ENCODE measurements at places on chromosomes 13 and 19.

DNA sequence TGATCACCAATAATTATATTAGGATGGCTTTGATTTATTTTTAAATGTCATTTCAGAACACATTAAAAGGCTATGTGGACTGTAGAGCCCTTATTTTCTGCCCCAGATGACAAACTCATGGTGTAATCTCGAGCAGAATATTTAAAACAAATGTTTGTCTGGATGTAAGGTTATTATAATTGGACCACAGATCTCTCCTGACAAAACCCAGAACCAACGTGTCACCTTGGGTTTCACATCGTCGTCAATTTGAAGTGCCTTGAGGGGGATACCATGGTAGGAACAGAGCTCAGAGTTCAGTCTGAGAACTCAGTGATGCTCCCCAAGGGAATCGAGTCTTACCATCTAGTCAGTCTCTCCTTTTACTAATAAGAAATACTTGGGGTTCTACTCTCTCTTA, 2.8 kb downstream of the SACS start:
- no peak for DNase-seq

DNA sequence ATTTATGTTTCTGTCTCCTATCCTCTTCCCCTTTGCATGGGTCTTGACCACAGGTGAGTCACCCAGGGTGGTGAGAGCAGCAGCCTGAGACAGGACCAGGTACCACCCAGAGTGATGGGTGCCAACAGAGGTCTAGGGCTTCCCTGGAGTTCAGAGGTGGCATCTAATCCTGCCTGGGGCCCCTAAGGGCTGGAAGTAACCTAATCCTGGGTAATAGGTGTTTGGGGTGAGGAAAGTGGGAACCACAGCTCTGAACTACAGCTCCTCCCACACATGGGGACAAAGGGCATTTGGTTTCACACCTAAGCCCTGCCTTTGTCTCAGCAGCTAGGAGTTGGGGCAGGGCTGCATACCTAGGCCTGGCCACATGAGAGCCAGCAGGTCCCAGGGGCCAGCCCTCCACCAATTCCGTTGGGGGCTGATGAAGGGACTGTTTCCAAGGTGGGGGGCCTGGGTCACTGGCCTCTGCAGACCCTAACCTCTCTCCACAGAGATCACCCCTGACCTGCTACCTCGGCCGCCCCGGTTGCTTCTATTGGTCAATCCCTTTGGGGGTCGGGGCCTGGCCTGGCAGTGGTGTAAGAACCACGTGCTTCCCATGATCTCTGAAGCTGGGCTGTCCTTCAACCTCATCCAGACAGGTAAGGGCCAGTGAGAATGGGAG, 8.0 kb downstream of the SPHK2 start:
- DNase-seq = no peak

- no peak for DNase-seq
These were observed 31.4 kb downstream of the NFIX start for GRCh38 chr19:13026462-13027370.

GRCh38 chr13:52393572-52394357, 12.2 kb downstream of the THSD1 start:
- DNase-seq = no peak

DNA sequence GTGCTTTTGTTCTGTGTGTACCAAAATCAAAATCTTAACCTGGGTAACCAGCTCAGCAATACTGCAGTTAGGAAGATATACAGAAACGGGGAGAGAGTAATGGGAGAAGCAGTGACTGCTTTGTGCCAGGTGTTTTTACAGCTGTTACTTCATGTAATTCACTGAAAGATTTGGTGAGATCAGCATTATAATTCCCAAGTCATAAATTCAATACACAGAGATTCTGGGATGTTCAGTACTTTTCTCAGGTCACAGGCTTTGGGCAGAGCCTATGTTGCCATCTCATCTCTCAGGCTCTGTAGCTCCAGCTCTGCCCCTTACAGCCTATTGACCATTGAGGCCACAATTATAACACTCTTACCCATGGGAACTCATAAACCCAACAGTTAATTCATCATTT, 138.5 kb downstream of the ZAR1L start:
- no peak for DNase-seq
